ENCODE measurements at places on chromosomes 4 and X.

- no peak for DNase-seq
Measured at GRCh38 chr4:946103-946450, 13.8 kb downstream of the TMEM175 start.

- DNase-seq = no peak
Measured at GRCh38 chr4:5654791-5655190, 53.6 kb downstream of the EVC2 start.

DNA sequence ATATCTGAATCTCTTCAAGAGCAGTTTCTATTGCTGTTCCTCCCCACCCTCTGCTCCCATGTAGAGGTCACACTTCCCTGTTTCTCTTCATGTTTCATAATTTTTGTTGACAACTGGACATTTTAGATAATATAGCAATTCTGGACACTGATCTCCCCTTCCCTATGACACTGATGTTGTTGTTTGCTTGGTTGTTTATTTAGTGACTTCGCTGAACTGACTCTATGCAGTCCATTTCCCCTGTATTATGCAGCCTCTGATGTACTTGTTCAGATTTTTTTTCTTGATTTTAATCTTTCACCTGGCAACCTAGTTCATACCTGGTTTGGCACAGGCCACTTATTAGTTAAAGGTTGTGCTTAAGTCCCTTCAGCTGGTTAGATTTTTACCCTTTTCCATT is 29.2 kb downstream of the CLDN2 start:
- DNase-seq = no peak

- no peak for DNase-seq
Measured at GRCh38 chr4:95214408-95214807, 334.4 kb downstream of the UNC5C start.

- DNase-seq = no peak
Measured at GRCh38 chrX:85569686-85570085, 190.2 kb upstream of the POF1B start.

GRCh38 chrX:39985551-39985950 is 112.2 kb downstream of the BCOR start:
- DNase-seq = no peak

GRCh38 chr4:24655971-24656370 is 71.6 kb upstream of the DHX15 start:
- DNase-seq = no peak

GRCh38 chrX:23435575-23435974 is 100.9 kb downstream of the PTCHD1 start:
- DNase-seq = no peak

DNA sequence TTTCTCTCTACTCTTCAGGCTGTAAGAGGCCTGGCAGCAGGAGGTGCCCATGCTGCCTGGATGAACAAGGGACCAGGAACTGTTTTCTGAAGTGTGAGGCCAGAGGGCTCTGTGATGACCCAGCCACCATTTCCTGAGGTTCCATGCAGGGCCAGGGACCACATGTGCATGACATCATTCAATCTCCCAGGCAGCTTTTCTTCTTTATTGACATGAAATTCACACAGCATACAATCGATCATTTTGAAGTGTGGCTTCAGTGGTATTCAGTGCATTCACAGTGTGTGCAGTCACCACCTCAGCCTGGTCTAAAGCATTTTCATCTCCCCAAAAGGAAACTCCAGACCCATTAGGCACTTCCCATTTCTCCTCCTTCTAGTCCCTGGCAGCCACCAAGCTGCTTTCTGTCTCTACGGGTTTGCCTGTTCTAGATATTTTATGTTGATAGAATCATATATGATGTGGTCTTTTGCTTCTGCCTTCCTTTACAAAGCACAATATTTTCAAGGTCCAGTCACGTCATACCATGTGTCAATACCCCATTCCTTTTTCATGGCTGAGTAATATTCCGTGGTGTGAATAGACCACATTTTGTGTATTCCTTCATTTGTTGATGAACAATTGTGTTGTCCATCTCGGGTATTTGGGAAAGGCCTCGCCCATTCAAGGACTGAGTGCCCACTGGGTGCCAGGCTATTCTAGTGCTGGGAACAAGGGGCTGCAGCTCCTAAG is 93.1 kb downstream of the PSAPL1 start:
- no peak for DNase-seq

DNA sequence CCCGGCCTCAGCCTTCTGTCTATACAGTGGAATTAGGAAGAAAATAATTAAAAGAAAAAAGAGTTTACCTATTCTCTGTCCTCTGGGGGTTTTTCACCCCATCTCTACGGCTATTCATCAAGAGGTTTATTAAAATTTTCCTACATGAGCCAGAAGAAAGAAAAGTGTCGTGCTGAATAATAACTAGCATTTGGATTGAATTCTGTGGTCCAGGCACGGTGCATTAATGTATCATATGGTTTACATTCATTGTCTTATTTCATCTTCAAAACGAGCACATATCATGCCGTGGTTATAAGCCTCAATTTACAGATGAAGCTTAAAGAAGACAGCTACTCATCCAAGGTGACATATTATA is 5.4 kb upstream of the NAA15 start:
- no peak for DNase-seq

DNA sequence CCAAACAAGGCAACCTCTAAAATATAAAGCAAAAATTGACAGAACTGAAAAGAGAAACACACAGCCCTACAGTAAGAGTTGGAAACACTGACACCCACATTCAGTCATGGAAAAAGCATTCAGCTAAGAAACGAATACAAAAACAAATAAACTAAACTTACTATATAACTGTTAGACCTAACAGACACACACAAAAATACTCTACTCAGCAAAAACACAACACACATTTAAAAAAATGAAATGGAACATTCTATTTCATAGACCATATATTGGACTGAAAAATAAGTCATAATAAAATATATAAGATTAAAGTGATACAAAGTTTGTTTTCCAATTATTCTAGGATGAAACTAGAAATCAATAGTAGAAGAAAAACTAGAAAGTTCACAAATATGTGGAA is 488.8 kb upstream of the POU3F4 start:
- no peak for DNase-seq

- no peak for DNase-seq
Measured at GRCh38 chrX:153735274-153735673, 10.6 kb downstream of the ABCD1 start.

- DNase-seq = no peak
Measured at GRCh38 chrX:72466493-72466892, 106.2 kb downstream of the HDAC8 start.

Data from GM13976 (cell line).